Left hindlimb (tissue), 1 donor: ENCODE measurements at places on chromosomes 2 and 18.

DNA sequence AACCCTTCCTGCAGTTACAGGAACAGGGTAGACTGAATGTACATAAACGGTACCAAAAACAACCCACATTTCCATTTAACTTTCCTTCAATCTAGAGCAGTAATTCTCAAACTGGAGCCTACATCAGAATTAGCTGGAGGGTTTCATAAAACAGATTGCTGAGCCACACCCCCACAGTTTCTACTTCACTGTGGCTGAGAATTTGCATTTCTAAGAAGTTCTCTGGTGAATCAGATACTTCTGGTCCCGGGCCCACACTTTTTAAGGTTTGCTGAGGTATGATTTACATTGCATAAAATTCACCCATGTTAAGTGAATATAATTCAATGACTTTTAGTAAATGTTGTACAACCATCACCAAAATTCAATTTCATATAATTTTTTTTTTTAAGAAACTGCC is 113.7 kb downstream of the SRBD1 start:
- DNase-seq, result no peak

- no peak for DNase-seq
Measured at GRCh38 chr2:238487652-238488346, 61.1 kb downstream of the ASB1 start.

- DNase-seq, result no peak
Measured at GRCh38 chr2:175476374-175476773, 294.9 kb upstream of the ATP5MC3 start.

DNA sequence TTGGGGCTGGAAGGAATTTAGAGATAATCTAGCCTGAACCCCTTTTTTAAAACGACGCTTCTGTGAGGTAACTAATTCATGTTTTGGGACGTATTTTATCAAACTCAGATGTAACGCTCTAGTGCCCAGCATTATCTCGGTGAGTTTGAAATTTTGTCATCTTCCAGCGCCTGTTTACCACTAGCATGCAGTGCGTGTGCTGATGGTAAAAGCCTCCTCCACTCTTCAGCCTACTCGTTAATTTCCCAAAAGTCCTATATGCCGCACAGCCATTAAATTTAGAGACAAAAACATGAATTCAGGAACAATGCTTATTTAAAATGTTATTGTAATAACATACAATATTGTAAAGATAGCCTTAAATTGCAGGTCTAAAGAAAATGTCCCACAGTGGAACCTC is 2.8 kb downstream of the ZCCHC2 start:
- DNase-seq, result no peak

GRCh38 chr2:198440833-198441232 is 636.4 kb downstream of the PLCL1 start:
- no peak for DNase-seq

DNA sequence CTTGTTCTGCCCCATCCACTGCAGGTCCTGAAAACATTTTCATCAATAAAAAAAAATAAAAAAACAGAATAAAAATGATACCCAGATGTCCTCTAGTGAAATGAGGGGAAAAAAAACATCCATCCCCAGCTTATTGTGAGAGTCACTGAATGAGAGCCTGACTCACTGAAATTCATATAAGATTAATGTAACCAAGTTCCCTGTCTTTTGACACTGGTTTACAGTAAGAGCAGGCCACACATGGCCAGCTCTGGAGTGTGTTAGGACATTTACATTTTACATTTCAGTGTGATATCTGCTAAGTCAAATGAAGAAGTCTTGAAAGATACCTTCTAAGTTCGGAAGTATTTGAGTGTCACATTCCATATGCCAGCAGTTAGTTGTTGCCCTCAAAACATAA is 21.1 kb upstream of the IL18R1 start:
- no peak for DNase-seq

- no peak for DNase-seq
Measured at GRCh38 chr2:109320195-109320922, 191.4 kb downstream of the SH3RF3 start.

GRCh38 chr2:131034122-131035051 is 58.9 kb downstream of the FAM168B start:
- DNase-seq, result peak; percentile 46

GRCh38 chr18:38313831-38314230 is 748.2 kb upstream of the CELF4 start:
- DNase-seq, result no peak

GRCh38 chr2:233002829-233003657 is 10.0 kb downstream of the NGEF start:
- DNase-seq, result peak; percentile 10

- DNase-seq, result no peak
Measured at GRCh38 chr2:107380912-107381311, 445.8 kb upstream of the RGPD4 start.

DNA sequence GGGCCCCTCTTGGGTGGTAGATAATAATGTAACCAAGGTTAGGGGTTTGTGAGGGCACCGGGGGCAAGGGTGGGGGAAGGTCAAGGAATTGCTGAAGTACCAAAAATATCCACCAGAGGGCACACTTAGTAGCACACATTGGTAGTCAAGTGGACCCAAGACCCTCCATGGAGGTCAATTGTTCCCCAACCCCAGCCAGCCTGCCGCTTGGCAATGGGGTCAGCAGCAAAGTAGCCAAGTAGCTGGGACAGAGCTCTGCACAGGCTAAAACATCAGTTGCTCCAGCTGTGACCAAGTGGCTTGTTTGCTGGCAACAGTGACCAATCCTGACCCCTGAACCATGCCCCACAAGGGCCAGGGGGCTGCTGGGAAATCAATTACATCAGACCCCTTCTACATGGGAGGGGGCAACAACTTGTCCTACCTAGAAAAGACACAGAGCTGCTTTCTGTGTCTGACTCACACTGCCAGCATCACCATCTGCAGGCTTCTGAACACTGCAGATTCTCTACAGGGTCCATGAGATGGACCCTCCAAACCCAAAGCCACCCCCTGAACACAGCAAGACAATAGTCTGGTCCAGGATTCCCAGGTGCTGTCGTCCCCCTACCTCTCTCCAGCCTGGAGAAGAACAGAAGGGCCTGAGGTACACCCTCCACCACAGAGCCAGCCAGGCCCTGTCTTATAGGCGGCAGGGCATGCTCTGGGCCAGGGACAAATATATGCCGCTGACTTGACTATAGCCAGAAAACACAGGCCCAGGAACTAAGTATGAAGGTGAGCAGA is 76.0 kb downstream of the EMX1 start:
- no peak for DNase-seq

DNA sequence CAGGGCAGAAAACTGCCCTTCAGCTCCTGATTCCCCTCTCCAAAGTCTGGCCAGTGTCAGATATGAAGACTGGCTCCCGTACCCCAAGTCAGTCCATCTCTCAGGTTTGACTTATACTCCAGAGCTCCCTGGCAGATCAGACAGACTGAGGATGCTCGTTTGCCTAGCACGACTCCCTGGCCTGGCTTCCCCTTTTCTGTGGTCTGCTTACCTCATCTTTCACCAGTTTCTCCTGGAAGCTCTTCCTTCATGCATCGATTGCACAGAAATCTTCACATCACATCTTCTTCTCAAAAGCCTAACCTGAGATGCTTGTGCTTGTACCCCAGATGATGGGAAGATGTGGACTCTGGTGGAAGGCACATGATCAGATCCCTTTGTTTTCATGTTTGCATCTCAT is 387.9 kb upstream of the POU3F3 start:
- no peak for DNase-seq

DNA sequence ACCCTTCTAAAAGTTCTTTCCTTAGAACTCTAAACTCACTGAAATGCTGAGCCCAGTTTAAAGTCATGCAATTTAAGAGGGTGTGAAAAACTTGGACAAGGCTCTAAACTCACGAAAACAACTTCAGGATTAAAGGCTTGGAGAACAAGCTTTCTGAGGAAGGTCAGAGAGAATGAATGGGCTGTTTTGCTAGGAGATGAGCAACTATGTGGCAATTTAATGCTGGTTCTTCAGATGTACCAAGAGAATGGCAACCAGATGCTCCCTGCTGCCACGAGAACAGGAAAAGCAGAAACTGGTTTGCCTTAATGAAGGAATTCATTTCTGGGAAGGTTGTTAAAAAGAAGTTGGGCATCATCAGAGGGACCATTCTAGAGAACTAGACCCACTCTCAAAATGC is 77.8 kb upstream of the PMAIP1 start:
- DNase-seq, result no peak

GRCh38 chr2:32947076-32947483 is 327 bp downstream of the LTBP1 start:
- DNase-seq, result peak; percentile 58

DNA sequence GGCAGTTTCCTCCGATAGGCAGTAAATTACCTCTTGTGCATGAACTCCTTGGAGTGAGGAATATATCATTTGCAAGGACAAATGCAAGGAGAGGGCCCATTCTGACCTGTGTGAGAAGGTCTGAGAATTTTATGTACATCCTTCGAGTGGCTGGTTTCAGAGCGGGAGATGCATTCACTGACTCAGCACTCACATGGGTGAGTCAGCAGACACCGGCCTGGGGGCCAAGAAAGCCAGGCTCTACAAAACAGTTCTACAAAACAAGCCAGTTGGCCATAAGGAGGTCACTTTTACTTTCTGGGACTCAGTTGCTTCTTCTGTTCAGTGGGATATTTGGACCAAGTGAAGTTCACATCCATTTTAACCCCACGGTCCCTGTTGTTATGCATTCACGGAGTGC is 35.3 kb downstream of the CYP26B1 start:
- DNase-seq, result no peak

DNA sequence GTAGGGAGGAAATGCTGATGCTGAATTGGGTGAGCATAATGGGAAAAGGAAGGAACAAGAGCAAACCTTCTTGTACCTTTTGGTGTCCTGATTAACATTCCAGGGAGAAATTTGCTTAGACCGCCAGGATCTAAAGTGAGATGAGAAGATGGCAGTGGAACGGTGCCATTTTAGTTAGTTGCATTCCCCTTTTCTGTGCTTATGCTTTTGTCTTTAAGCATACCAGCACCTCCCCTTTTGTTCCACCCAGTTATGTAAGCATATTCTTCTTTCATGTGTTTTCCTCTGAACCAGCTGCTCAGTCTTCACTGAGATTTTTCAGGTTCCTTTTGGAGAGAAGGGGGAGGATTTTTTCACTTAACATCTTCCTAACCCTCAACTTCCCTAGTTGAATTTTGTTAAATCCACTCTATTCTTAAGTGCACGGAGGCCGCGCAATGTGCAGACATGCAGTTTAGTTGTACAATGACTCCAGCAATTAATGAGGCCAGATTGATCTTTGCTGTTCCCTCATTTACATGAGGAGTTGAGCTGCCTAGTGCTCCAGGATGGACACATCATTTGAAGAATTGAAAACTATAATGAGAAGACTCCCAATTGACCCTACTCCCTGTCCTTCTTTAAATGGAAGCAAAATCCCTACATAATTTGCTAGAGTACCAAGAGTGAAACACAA is 73.9 kb downstream of the MAP4K4 start:
- DNase-seq, result no peak

DNA sequence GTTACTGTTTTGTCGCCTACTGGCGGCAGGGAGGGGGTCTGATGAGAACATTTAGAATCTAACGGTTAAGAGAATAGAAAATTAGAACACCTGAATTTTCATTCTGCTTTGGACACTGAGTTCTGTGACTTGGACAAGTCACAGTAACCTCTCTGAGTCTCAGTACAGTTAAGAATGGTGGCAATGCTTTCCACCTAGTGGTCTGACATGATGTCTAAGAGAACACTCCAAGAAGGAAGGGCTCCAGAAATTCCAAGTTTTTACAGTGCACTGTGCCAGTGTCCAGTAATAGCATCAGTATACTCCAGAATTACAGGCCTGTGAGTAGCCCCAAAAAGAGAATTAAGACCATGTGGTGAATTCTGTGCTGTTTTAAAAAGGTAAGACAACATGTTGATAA is 174.1 kb upstream of the ZFP36L2 start:
- no peak for DNase-seq

- no peak for DNase-seq
Measured at GRCh38 chr2:141522702-141523101, 608.1 kb downstream of the LRP1B start.

- no peak for DNase-seq
Measured at GRCh38 chr2:29146197-29146596, 31.0 kb downstream of the CLIP4 start.

DNA sequence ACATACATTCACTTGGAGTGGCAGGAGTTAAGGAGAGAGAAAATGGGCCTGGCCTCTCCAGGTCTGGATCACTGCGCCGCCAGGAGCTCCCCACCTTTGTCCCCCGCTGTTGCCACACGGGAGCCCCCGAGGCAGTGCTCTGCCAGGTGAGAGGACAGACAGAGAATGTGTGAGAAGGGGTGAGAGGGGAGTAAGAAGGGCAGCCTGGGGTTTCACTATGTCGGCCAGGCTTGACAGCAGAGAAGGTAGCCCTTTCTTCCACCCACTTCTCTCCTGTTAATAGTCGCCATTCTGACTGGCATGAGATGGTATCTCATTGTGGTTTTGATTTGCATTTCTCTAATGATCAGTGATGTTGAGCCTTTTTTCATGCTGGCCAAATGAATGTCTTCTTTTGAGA is 26.2 kb upstream of the ARHGEF4 start:
- no peak for DNase-seq
